ENCODE measurements at places on chromosomes 6 and 20. TPM values are rescaled to one million over a fixed set of nuclear protein-coding genes. Genes with fewer than 3 reads are reported as not detected.

SCRT2 gene
- total RNA-seq: not detected

FAM209B gene
- not detected for total RNA-seq

KCNK5 gene
- total RNA-seq: 2.6 TPM

VARS2 gene
- 5.7 TPM for total RNA-seq

GCNT2 gene
- 16.7 TPM for total RNA-seq

CST5 gene
- total RNA-seq: not detected

RHAG gene
- total RNA-seq: not detected

EPHA7 gene
- total RNA-seq: 0.43 TPM

IL17F gene
- not detected for total RNA-seq

- H3K27me3 ChIP-seq: no peaks in the 10 kb centered on the region
- DNase-seq: no peak
- no peaks in the 10 kb centered on the region for H3K36me3 ChIP-seq
- H3K27ac ChIP-seq: peak overlapping the region; percentile 56
- peaks cover 2% of the 10 kb centered on the region for H3K4me1 ChIP-seq
Observed at GRCh38 chr6:139940741-139941729, 566.6 kb upstream of the CITED2 start.

- no peak overlapping the region for H3K4me3 ChIP-seq
- no peaks in the 10 kb centered on the region for H3K27me3 ChIP-seq
- no peak overlapping the region for H3K27ac ChIP-seq
- peaks cover 5% of the 10 kb centered on the region for H3K4me1 ChIP-seq
- DNase-seq: no peak
- no peaks in the 10 kb centered on the region for H3K36me3 ChIP-seq
Observed at GRCh38 chr6:15593798-15594197, 69.0 kb downstream of the DTNBP1 start.

DNA sequence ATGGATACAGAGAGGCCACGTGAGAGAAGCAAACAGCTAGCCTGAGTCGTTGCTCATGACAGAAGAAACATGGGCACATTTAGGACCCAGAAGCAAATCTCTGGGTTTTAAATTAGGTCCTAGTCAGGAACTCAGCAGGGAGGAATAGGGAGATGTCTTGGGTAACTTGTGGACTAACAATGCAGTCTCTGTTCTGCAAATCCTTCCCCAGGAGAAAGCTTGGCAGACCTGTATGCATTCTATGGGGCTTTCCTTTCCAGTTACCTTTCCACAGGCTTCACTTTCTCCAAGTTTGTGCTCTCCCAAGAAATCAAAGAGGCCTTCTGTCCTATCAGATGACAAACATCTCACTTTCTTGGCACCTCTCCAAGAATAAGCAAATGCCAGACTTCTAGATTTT lies 47.2 kb upstream of the PLCB4 start:
- no peak overlapping the region for H3K4me3 ChIP-seq
- H3K36me3 ChIP-seq: no peaks in the 10 kb centered on the region
- no peak for DNase-seq
- H3K27me3 ChIP-seq: no peaks in the 10 kb centered on the region

GRCh38 chr6:111685058-111685457 lies 79.4 kb upstream of the TRAF3IP2 start:
- H3K27me3 ChIP-seq: no peaks in the 10 kb centered on the region
- H3K4me1 ChIP-seq: no peaks in the 10 kb centered on the region
- H3K36me3 ChIP-seq: no peaks in the 10 kb centered on the region
- no peak for DNase-seq
- no peak overlapping the region for H3K4me3 ChIP-seq

- no peaks in the 10 kb centered on the region for H3K27me3 ChIP-seq
- DNase-seq: no peak
- no peaks in the 10 kb centered on the region for H3K36me3 ChIP-seq
- H3K4me1 ChIP-seq: peaks cover 39% of the 10 kb centered on the region
- no peak overlapping the region for H3K4me3 ChIP-seq
Observed at GRCh38 chr20:4227085-4227821, 211.9 kb upstream of the RNF24 start.

GRCh38 chr6:108337721-108338120 lies 42.9 kb downstream of the AFG1L start:
- no peaks in the 10 kb centered on the region for H3K4me1 ChIP-seq
- no peak overlapping the region for H3K27ac ChIP-seq
- no peaks in the 10 kb centered on the region for H3K27me3 ChIP-seq
- H3K36me3 ChIP-seq: no peaks in the 10 kb centered on the region

DNA sequence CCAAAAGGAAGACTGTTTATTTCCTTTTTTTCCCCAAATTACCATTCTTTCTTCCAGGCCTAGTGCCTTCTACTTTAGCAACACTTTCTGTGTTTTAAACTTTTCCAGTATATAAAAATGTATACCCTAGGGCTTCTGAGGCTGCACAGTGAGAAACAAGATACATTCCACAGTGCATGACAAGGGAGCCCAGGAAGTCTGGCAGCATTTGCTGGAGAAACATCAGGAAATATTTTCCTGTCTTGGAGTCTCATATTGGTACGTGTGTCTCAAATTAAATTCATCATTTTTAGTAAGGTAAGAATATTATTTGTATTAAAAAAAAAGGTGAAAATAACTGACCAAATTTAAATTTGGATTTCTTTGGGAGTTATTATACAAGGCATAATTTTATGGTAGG lies 662.6 kb downstream of the RFPL4B start:
- H3K4me3 ChIP-seq: no peak overlapping the region
- no peak overlapping the region for H3K27ac ChIP-seq
- H3K27me3 ChIP-seq: no peaks in the 10 kb centered on the region
- peaks cover 3% of the 10 kb centered on the region for H3K4me1 ChIP-seq
- H3K36me3 ChIP-seq: no peaks in the 10 kb centered on the region

- H3K27ac ChIP-seq: no peak overlapping the region
- H3K4me3 ChIP-seq: no peak overlapping the region
- DNase-seq: no peak
- H3K4me1 ChIP-seq: no peaks in the 10 kb centered on the region
Observed at GRCh38 chr6:51528556-51528955, 558.9 kb downstream of the PKHD1 start.

- peak overlapping the region; percentile 26 for H3K4me3 ChIP-seq
- peak overlapping the region; percentile 93 for H3K27ac ChIP-seq
- no peaks in the 10 kb centered on the region for H3K36me3 ChIP-seq
Observed at GRCh38 chr6:73579851-73580246, 59.0 kb upstream of the EEF1A1 start.

GRCh38 chr6:106473812-106474211 lies 113.3 kb downstream of the CRYBG1 start:
- H3K27me3 ChIP-seq: no peaks in the 10 kb centered on the region
- no peak overlapping the region for H3K4me3 ChIP-seq
- DNase-seq: no peak
- H3K36me3 ChIP-seq: no peaks in the 10 kb centered on the region
- H3K4me1 ChIP-seq: no peaks in the 10 kb centered on the region

DNA sequence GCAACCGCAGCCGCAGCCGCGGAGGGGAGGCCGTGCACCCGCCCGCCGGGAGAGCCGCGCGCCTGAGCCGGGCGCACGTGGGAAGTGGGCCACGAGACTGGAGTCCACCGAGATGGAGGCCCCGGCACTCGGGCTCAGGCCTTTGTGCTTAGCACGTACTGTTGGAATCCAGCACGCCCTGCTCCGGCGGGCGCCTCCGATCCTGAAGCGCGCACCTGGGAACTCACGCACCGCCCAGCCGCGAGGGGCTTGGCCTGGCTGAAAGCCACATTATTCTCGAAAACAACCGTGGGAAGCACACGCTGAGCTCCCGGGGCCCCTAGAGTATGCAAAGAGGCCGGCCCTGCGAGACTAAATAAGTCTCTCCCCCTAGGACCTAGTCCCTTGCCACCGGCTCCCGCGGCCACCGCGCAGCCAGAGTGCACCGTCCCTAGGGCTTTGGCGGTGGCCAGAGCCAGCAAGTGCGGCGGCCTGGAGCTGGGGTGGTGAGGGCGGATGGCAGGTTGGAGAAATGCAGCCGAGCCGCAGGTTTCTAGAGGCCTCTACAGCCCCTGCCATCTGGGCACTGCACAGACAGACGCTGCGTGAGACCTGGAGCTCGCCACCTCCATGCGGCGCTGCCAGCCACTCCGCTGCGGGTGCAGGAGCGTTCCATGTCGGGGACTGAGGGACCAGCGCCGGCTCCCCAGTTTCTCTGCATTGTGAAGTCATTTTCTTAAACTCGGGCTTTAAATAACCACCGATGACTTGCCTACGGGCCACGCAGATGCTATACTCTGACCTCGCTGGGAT lies 42.0 kb upstream of the LY86 start:
- no peaks in the 10 kb centered on the region for H3K36me3 ChIP-seq
- peaks cover 7% of the 10 kb centered on the region for H3K4me1 ChIP-seq
- H3K27me3 ChIP-seq: no peaks in the 10 kb centered on the region
- H3K4me3 ChIP-seq: peak overlapping the region; percentile 53

- no peaks in the 10 kb centered on the region for H3K36me3 ChIP-seq
- DNase-seq: no peak
Observed at GRCh38 chr6:52360601-52361413, 1.1 kb upstream of the PAQR8 start.

- no peak overlapping the region for H3K4me3 ChIP-seq
- H3K27me3 ChIP-seq: no peaks in the 10 kb centered on the region
- H3K36me3 ChIP-seq: no peaks in the 10 kb centered on the region
Observed at GRCh38 chr20:45157962-45158361, 16.7 kb upstream of the PI3 start.

GRCh38 chr6:161459008-161459615 lies 185.3 kb upstream of the AGPAT4 start:
- H3K36me3 ChIP-seq: no peaks in the 10 kb centered on the region
- no peak overlapping the region for H3K27ac ChIP-seq
- no peaks in the 10 kb centered on the region for H3K4me1 ChIP-seq
- no peak overlapping the region for H3K4me3 ChIP-seq
- DNase-seq: no peak

Measured in ascending aorta (tissue), 2 donors.